Activated CD4-positive, alpha-beta T cell treated with anti-CD3 and anti-CD28 coated beads for 36 hours (primary cell): ENCODE measurements at places on chromosomes 6 and 20. TPM values are rescaled to one million over a fixed set of nuclear protein-coding genes. Genes with fewer than 3 reads are reported as not detected.

The PTCHD4 gene
- total RNA-seq, result not detected

The MACROD2 gene
- total RNA-seq, result not detected

DNA sequence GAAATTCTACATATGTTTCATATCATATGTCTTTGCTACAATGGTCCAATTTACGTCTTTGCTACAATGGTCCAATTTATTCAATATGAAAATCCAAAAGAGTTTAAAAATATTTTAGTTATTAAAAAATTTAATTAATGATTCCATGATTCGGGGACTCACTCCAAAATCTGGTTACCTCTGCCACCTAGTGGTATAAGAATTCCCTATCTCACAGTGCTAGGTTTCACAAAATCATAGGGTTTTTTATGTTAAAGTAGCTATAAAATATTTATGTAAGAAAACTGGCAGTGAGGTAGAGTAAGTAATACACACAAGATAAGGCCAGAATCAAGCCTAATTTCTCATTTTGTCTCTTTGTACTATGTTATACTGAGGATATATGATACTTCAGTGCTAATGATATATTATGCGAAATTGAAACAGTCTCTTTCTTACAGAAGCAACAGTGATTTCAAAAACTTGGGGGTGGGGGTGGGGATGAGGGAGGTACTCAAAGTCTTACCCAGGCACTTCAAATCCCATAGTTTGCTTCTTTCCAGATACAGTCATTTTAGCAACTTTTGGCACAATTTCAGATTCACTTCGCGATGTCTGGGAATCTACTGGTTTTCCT is 52.3 kb downstream of the HBS1L start:
- no peaks in the 10 kb centered on the region for H3K27me3 ChIP-seq
- peaks cover 18% of the 10 kb centered on the region for H3K4me1 ChIP-seq
- H3K27ac ChIP-seq, result no peak overlapping the region
- H3K4me3 ChIP-seq, result no peak overlapping the region
- DNase-seq, result no peak

- H3K27ac ChIP-seq, result no peak overlapping the region
- H3K36me3 ChIP-seq, result peaks cover 4% of the 10 kb centered on the region
- peaks cover 56% of the 10 kb centered on the region for H3K27me3 ChIP-seq
- DNase-seq, result no peak
- H3K4me1 ChIP-seq, result peaks cover 16% of the 10 kb centered on the region
These were observed 207.2 kb upstream of the ZNF184 start for GRCh38 chr6:27679964-27680694.

- peaks cover 61% of the 10 kb centered on the region for H3K4me1 ChIP-seq
- H3K27ac ChIP-seq, result peak overlapping the region; percentile 74
- H3K4me3 ChIP-seq, result no peak overlapping the region
- H3K27me3 ChIP-seq, result no peaks in the 10 kb centered on the region
- H3K36me3 ChIP-seq, result peaks cover 45% of the 10 kb centered on the region
These were observed 30.4 kb downstream of the IGF2R start for GRCh38 chr6:159999240-159999671.

GRCh38 chr6:14544666-14545065 is 427.1 kb downstream of the CD83 start:
- H3K36me3 ChIP-seq, result no peaks in the 10 kb centered on the region
- H3K27ac ChIP-seq, result no peak overlapping the region
- no peak overlapping the region for H3K4me3 ChIP-seq
- H3K27me3 ChIP-seq, result peaks cover 2% of the 10 kb centered on the region
- DNase-seq, result no peak

DNA sequence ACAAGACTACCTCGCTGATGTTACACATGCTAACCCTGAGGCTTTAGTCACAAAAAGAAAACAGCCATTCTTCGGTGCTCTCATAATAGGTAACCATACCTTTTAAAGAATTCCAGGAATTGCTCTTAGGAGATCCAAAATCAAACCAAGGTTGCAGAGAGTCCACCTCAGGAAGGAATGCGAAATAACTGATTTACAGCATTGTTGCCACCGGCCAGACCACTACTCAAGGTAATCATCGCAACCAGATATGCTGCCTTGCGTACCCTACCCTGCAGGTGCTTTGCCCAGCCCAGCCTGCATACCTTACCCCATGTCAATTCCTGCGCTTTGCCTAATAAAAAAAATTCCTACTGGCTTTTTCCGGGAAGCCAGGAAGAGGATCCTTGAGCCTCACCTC is 27.0 kb downstream of the NUP153 start:
- no peak overlapping the region for H3K4me3 ChIP-seq
- peak overlapping the region; percentile 51 for H3K27ac ChIP-seq
- no peak for DNase-seq
- H3K36me3 ChIP-seq, result peaks cover 54% of the 10 kb centered on the region

DNA sequence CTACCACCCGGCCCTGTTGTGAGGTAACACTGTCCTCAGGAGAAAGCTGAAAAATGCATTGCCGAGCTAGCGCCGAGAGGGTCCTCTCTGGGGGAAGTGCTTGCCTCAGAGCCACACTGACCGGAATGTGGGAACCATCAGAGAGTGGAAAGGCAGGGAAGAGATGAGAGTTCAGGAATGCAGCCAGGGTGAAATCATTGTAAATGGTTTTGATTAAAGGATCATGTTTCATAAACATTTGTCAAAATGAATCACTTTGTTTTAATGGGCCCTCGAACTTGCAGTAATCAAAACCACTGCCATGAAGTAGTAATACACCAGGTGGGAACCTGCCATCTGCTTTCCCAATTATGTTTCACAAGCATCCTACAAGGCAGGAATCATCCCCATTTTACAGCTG is 16.9 kb upstream of the IL17F start:
- no peak overlapping the region for H3K4me3 ChIP-seq
- no peak for DNase-seq
- peaks cover 52% of the 10 kb centered on the region for H3K36me3 ChIP-seq
- peaks cover 12% of the 10 kb centered on the region for H3K4me1 ChIP-seq
- no peak overlapping the region for H3K27ac ChIP-seq
- no peaks in the 10 kb centered on the region for H3K27me3 ChIP-seq

DNA sequence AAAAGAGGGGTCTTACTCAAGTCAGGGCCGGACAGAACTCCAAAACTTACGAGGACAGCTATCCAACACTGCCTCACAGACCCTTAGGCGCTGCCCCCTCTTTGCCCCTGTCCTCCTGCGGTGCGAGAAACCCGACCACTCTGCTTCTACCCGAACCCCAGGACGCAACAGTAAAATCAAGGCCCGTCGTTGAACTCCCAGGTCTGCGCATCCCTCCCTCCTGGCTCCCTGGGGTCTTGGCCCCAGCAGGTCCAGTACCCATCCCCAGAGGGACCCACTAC is 6.4 kb downstream of the OLIG3 start:
- H3K27me3 ChIP-seq, result peaks cover 76% of the 10 kb centered on the region
- DNase-seq, result no peak
- H3K4me3 ChIP-seq, result no peak overlapping the region
- H3K27ac ChIP-seq, result no peak overlapping the region
- peaks cover 34% of the 10 kb centered on the region for H3K4me1 ChIP-seq

- no peak overlapping the region for H3K27ac ChIP-seq
- no peak overlapping the region for H3K4me3 ChIP-seq
- no peaks in the 10 kb centered on the region for H3K4me1 ChIP-seq
- H3K27me3 ChIP-seq, result peaks cover 26% of the 10 kb centered on the region
- no peak for DNase-seq
- H3K36me3 ChIP-seq, result no peaks in the 10 kb centered on the region
These were observed 149.8 kb upstream of the PRND start for GRCh38 chr20:4571759-4572531.
